ENCODE measurements at places on chromosomes 16 and 17. TPM values are rescaled to one million over a fixed set of nuclear protein-coding genes. Genes with fewer than 3 reads are reported as not detected.

- no peak for DNase-seq
These were observed 18.5 kb downstream of the SRCIN1 start for GRCh38 chr17:38587203-38587602.

The EPX gene
- total RNA-seq = not detected

The RHBDF2 gene
- 42.5 TPM for total RNA-seq

The PRSS27 gene
- total RNA-seq = 1.6 TPM

DNA sequence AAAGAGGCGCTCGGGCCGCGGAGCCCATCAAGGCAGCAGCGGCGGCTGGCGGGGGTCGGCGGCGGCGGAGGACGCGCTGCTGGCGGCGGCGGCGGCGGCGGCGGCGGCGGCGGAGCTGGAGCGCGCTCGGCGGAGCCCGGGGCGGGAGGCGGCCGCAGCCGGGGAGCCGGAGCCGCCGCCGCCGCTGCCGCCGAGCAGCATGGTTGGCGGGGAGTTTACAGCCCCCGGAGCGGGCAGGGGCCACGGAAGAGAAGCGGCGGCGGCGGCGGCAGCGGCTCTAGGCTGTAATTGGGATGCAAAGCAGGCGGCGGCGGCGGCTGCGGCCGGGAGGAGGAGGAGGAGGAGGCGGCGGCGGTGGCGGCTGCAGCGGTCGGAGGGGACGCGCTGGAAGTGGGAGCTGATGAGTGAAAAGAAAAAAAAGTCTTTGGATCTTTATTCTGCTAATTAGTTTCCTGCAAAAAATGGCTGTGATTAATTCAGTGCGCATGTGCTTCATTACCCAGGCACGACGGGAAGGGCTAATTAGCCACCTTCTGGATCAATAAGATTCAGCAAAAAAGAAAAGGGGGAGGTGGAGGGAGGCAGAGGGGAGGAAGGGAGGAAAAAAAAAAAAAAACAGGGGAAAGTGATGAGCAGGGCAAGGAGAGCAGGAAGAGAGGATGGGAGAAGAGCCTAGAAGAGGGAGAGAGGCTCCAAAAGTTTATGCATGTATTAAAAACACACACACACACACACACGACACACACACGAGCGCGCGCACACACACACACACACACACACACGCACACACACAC, 10.9 kb upstream of the ZFHX3 start:
- DNase-seq = no peak

DNA sequence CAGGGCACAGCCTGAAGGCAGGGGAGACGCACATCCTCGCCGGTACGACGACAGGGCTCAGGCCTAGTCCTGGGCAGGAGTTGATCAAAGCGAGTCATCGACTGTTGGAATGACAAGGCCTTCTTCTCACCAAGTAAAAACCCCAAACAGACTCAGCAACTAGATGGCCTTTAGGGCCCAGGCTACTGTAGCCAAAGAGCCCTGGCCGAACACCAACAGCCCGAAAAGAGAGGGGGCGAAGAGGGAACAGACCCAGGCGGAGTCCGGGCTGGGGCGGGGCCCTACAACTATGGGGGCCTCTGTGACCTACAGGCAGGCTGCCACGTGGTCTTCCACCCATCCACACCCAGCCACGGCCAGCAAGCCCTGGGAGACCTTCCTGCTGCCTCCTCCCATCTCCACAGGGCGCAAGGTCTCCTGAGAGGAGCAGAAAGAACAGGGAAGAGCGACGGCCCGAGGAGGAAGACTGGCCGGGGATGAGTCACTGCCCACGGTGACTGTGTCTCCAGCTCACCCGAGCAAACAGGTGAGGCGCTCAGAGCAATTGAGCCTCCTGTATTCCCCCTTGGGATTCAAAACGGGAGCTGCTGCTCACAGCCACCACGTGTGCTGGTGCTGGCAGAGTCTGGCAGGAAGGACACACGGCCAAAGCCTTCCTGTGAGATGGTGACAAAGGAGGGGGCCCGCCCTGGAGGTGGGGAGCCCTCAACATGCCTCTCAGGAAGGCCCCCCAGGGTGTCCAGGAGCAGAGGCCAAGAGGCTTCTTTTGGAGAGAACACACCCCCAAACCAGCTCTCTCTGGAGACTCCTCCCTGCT, 17.7 kb downstream of the SLC16A3 start:
- DNase-seq = no peak

- DNase-seq = no peak
These were observed 625 bp downstream of the DVL2 start for GRCh38 chr17:7233701-7234082.

The KRTAP9-8 gene
- total RNA-seq = not detected

DNA sequence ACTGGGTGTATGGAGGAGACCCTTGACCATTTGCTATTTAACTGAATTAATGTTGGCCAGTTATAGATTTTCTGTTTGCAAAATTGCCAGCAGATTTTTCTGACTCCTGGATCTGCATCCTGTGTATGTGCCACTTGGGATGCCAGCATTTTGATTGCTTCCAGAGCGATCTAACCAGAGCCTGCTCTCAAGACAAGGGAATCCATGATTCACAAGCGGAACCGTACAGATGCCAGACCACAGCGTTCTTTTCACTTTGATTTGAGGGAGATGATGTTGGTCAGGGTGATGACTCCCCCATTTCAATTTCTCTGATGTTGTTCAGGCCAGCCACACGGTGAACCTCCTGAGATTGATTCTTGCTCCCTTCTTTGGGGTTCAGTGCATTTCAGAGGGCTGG, 228.7 kb downstream of the CDH13 start:
- DNase-seq = no peak

- no peak for DNase-seq
These were observed 88.1 kb upstream of the ASIC2 start for GRCh38 chr17:33381201-33381600.

All from CD8-positive, alpha-beta memory T cell (primary cell).